ENCODE measurements at places on chromosomes 2 and 18. TPM values are rescaled to one million over a fixed set of nuclear protein-coding genes. Genes with fewer than 3 reads are reported as not detected.

Gene SALL3
- 0.28 TPM for total RNA-seq

Gene POTEJ
- total RNA-seq: not detected

Gene DYNAP
- total RNA-seq: not detected

- no peak for DNase-seq
Observed at GRCh38 chr2:230658877-230659652, 53.6 kb upstream of the CAB39 start.

- DNase-seq: no peak
Observed at GRCh38 chr2:180319586-180320405, 312.7 kb upstream of the CWC22 start.

DNA sequence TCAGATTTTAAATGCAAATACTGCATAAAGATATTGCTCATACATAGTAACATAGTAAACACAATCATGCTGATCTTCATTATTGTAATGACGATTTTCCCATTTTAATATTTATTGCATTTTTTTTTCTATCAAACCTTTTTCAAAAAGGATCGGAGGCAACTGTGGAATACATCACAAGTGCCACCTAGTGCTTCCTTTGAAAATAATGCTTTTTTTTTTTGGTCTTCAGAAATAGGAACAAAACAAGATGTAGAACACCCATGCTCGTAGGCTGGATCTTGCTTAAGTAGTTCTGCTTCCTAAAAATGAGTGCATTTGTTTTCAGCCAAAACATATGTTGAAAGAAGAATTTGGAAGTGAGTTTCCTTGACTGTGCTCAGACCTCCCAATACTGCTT is 35.7 kb upstream of the GPR155 start:
- DNase-seq: no peak

- DNase-seq: no peak
Observed at GRCh38 chr18:52963481-52963880, 623.5 kb downstream of the DCC start.

DNA sequence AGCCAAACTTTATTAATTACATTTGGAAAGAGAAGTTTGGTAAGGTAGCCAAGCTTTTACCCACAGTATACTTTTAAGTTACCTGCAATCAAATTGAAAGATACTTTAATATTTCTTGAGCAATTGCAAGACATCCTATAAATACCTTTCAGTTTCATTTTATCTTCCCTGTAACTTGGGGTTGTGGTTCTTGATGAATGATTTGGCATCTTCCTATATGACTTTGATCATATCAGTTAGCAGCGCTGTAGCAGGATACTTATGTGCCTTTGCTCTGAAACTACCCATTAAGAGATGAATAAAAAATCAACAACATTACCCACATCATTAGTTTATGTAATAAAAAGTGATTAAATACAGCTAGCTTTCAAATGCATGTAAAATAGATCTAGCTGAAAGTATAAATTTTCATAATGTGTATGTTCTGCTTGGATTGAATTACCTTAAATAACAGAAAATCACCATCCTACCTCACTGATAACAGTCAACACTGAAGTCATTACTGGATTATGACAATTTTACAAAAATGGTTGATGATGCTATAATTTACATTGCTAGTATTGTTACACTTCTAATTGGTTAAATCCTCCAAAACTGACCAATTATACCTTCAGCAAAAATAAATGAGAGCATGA is 50.4 kb downstream of the MMADHC start:
- DNase-seq: no peak

DNA sequence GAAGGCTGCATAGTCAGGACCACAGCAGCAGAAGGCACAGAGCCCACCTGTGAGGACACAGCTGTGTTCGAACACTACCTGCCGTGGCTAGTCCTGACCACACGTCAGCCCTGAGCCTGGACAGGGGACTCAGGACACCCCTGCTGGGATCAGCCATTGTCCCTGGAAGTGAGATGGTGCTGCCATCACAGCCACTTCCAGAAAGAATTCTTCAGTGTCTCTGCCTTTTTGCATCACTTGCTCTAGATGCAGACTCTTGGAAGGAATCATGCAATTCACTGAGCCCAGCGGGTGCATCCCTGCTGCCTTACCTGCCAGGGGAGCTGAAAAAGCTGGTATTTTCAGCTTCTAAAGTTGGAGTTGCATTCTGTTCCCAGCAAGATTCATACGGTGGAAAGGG is 49.3 kb downstream of the LAMA3 start:
- no peak for DNase-seq

- DNase-seq: no peak
Observed at GRCh38 chr2:216665717-216666116, 29.6 kb downstream of the IGFBP5 start.

DNA sequence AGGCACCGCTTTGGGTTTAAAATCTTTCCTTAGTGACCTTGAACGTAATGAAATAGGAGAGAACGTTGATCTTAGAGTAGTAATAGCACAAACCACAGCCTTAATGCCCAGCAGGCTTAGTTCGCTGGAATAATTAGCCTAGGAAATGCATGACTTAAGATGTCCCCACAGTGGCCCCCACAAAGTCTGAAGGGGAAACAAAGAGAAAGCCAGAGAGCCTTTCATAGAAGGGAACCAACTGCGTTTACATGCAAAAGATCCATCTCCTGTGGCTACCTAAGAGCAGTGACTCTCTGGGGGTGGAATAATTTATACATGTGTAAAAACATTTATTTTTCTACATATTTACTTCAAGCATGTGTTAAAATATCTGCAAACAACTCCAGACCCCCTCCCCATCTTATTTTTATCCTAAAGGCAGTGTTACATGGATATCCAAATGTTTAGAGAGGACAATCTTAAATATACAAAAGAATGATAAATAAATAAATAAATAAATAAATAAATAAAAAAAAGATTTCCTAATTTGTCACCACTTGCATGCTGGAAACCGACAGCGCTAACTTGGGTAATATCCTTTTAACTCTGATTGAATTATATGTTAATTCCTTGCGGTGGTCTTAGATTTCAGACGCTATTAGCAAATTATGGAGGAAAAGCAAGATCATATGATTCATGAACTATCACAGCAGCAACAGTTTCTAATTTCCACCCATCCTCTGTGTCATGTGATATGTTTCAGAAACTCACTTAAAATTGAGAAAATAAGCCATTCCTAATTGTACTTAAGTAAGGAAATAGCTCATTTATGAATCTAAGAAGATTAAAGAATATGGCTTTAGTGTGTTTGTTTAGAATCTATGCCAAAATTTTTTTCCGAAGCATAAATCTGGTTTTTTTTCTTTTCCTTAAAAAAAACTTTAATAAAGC is 23.4 kb upstream of the CYP1B1 start:
- DNase-seq: no peak

- no peak for DNase-seq
Observed at GRCh38 chr2:19916385-19916950, 14.7 kb upstream of the TTC32 start.

DNA sequence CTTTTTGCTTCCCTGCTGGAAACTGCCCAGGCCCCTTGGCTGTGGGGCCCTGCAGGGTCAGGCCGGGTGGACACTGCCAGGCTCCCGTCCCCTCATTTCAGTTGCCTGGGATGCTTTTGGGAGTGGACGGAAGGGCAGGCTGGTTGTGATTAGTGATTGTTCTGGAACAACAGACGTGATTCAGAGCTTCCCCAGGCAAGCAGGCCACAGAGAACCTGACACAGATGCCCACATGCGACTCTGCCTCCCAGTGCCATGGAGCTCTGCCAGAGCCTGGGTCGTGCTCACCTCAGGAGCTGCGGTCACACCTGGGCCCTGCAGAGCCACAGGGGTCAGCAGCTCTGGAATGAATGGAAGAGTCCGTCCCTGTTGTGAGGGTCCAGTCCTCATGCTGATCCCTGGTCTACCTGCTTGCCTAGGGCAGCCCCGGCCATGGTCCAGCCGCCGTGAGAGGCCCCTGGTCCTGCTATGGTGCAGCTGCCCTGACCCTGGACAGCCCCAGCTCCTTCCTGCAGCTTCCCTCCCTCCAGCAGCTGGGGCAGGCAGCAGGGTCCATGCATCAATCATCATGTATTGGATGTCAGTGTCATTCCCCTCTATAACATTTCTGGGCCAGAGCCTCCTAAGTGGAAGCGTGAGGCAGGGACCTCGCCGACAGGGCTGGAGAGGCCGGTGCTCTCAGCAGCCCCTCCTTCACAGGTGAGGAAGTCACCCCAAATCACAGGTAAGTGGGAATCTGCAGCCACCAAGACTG is 518.6 kb upstream of the MYT1L start:
- DNase-seq: no peak

GRCh38 chr2:3480352-3481010 is 38.9 kb downstream of the ADI1 start:
- no peak for DNase-seq

DNA sequence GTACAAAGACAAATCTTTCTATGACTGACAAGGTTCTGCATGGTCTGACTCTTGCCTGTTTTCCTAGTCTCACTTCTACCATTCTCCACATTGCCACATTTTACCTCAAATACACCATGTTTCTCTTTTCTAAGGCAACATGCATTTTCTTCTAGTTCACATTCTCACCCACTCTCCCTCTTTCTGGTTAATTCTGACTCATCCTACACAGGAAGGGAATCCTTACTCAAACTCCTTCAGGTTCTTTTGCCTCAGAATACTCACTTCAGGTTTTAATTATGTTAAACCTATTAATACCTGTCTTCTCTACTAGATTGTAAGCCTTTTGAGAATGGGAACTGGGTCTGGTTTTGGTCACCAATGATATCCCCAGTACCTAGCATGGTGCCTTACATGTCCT is 47.2 kb downstream of the MAP2 start:
- DNase-seq: no peak

DNA sequence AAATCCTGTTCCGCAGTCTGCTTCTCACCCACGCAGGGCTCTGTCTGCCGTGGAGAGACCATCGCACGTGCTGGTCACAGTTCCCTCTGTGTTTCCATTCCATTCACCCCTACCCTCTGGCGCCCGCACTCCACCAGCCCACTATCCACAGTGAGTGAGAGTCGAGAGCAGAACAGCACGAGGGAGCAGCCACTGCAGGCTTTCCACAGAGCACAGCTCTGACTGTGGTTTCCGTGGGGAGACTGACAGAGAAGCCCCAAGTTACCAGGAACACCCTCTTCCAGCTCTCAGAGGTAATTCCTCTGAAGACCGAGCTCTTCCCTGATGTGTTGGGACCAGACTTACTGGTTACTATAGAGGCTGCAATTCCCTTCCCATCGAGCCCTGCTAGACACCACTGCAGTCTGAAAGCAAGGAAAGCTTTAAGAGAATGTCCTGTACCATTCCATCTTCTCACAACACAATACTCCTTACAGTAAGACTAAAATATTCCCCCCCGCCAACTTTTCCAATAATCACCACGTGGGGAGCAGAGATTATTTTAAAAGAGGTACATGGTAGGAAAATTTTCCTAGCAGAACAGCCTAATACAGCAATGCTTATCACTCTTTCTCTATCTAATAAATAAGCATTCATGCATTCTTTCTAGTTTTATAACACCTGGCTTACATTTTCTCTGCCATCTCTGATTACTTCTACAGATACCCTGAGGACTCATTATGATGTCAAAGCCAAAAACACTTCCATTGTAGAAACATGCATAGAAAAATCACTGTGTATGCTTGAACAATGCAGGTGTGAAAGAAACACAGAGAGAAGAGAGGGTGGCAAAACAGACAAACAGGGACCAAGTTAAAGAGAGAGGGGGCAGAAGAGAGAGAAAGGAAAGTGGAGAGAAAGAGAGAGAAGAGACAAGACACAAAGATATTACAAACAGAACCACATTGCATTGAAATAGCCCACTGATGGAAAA is 4.7 kb downstream of the MYT1L start:
- no peak for DNase-seq

- no peak for DNase-seq
Observed at GRCh38 chr2:37246205-37246604, 14.7 kb downstream of the NDUFAF7 start.

DNA sequence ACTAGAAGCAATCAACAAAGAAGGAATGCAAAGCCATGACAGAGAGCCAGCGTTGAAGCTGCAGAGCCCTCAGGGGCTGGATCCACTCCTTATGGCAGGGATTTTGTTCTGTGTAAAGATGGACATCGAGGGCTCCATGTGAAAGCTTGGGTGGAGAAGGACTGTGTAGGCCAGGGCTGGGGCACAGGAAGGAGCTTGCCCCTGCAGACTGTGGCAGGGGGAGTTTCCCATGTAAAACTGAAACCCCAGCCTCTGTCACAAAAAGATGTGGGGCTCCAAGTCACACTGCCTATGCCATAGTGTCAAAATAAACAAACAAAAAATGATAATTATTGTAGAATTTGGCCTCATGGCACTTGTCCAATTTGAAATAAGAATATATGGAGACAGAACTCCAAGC is 408.7 kb upstream of the HS6ST1 start:
- no peak for DNase-seq

Measured in uterus (tissue), 4 donors.